ENCODE measurements at places on chromosomes 1 and 21.
A peak's percentile ranks its signal among the peaks of the same experiment; 100 is the strongest.

DNA sequence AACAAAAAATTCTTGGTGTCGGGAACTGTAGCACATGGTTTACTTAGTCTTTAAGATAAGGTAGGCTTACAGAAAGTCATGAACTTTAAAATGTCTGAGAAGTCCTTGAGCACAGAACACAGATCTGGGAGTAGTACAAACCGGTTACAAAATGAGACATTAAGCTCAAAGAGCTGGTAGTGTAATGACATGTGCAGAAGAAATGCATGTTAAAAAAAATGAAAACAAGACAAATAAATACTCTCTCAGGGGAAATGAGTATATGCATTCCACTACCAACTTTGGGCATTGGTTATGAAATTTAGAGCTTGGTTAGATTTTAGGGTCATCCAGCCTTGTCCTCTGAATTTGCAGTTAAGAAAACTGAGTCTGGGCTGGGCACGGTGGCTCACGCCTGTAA, 91.5 kb upstream of the F3 start:
- DNase-seq = no peak

GRCh38 chr1:20086800-20087199, 16.8 kb downstream of the PLA2G5 start:
- DNase-seq = no peak

GRCh38 chr1:53378061-53378460, 50.2 kb upstream of the LRP8 start:
- no peak for DNase-seq

- no peak for DNase-seq
Observed at GRCh38 chr1:164440232-164440631, 118.8 kb upstream of the PBX1 start.

- DNase-seq = no peak
Observed at GRCh38 chr1:169860187-169860586, 33.5 kb downstream of the SCYL3 start.

DNA sequence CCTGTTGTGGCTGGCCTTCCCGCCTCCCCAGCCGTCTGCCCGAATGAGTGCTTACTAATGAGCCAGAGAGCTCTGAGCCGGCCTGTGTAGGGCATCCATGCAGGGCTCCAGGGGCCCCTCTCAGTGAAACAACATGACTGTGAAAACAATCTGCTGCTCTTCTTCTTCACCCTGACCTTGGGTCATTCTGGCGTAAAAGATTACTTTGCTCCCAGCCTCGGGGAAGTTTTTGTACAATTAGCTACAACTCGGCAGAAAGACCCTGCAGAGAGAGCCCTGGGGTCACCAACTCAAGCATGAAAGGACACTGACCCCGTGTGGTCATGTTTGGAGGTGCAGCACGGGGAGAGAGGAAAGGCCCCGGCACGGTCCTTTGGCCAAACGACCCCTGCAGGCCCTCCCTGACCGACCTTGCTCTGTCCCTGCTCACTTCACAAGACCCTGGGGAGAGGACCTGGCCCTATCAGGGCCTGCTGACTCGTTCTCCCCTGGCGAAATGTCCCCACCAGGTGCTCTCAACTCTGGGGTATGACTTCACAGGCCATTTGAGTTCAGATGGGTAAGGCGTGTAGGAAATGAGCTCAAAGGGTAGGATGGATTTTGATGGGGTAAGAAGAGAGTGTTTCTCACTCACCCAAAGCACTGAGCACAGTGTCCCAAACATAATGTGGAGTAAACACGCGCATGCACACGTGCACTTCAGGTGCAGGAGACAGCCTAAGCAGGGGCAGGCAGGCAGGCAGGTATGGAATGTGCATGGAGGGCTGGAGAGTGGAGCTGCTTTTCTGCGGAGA, 22.9 kb upstream of the FAM20B start:
- peak; percentile 60 for DNase-seq

- DNase-seq = no peak
Observed at GRCh38 chr1:151829352-151830046, 2.1 kb downstream of the RORC start.

- DNase-seq = no peak
Observed at GRCh38 chr1:163331116-163331515, 9.4 kb downstream of the NUF2 start.

DNA sequence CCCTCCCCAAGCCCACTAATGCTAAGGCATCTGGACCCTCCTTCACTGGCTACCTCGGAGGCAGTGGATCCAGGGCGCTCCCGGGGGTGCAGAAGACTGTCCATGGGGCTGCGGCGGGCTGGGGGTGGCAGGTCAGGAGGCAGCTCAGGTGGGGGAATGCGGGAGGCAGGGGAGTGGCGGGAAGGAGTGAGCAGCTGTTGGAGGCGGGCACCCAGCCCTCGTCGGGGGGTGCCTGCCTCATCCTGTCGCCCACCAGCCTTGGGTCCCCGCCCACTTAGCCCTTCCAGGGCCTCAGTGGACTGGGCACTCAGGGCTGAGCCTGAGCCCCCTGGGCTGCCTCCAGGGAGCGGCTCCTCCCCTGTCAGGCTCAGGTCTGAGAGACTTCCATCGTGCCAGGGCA, 10.7 kb upstream of the GATAD2B start:
- no peak for DNase-seq

GRCh38 chr1:105399716-105400115, 1650.0 kb downstream of the AMY1C start:
- no peak for DNase-seq

DNA sequence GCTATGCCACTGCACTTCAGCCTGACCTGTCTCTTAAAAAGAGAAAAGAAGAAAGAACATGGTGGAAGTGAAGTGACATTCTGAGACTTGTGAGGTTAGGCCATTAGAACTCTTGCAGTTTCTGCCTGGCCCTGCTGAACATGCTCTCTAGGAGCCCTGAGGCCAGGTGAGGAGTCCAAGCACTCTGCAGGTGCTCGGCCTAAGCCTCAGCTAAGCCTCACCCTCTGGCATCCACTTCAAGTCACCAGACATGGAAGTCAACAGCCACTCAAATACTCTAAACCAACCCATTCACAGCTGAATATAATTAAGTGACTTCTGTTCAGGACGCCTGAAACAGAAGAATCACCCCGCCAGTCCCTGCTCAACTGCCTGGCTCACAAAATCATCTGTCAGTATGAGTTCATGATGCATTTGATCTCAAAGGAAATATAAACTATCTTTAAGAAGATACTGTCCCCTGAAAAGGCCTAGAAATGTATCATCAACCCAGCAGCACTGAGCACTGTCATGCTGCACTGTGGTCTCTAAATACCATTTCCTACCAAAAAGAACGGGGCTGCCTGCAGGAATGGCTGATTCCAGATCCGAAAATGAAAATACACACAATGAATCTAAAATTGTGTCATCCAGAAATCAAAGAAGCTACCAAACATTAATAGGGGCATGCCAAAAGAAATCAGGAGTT, 118.8 kb downstream of the PSMG1 start:
- DNase-seq = no peak

DNA sequence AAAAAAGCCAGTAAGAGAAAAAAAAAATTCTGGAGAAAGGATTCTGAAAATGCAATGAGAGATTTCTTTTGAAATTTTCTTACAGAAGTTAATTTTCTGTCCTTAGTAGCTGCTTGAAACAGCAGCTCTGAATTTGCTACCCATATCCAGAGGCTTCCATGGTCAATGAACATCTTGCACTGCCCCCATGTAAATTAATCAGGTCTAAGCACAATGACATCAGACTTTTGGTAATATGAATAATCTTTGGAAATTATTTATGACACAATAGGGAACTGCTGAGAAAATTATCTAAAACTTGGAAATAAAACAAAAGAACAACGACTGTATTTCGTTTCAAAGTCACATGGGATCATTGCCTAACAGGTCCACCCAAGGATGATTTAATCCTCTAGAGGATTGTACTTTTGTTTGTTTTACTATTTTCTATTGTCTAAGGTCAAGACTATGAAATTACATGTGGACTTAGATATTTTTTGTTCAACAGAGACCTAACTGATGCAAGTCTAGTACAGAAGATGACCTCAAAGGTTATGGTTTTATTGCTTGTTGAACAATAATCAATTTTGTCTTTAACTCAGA, 312.1 kb downstream of the BACH1 start:
- no peak for DNase-seq

All from effector CD4-positive, alpha-beta T cell (primary cell).